ENCODE measurements at places on chromosomes 5 and 9.

DNA sequence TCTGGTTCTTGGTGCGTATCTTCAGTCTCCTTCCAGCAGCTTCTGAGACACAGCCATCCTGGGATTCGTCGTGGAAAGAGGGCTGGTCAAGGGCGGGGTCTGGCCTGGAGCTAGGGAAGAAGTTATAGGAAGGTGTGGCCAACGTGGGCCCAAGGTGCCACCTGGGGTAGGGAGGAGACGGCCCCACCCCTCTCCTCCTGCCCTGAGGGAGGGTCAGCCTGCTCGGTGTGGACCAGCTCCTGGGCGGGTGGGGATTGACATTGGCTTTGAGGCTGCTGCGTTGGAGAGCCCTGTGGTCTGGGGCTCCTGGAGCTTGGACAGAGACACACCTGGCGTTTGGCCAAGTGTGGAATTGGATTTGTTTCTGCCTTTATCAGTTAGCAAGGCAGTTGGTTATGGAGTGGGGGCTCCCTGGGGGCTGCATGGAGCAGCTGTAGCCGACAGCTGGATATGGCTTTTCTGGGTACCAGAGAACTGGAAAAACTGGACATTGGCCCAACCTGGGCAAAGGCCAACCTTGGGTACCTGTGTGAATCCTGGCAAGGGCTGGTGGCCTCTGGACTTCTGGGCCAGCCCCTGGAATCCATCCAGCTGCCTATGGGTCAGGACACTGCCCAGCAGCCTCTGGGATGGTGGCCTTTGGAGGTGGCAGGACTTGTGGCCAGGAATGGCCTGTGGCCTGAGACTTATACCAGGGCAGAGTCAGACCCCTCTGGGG lies 75.7 kb upstream of the PPP1R26 start:
- no peak for DNase-seq

GRCh38 chr5:35319333-35320002 lies 89.2 kb upstream of the PRLR start:
- DNase-seq: peak; percentile 67

GRCh38 chr5:171166766-171167165 lies 142.3 kb upstream of the TLX3 start:
- DNase-seq: no peak

GRCh38 chr9:107960916-107961315 lies 471.3 kb upstream of the KLF4 start:
- DNase-seq: no peak

- DNase-seq: no peak
These were observed 480 bp upstream of the TXNDC8 start for GRCh38 chr9:110338143-110338542.

GRCh38 chr5:124056326-124056990 lies 544.5 kb downstream of the CSNK1G3 start:
- DNase-seq: no peak

DNA sequence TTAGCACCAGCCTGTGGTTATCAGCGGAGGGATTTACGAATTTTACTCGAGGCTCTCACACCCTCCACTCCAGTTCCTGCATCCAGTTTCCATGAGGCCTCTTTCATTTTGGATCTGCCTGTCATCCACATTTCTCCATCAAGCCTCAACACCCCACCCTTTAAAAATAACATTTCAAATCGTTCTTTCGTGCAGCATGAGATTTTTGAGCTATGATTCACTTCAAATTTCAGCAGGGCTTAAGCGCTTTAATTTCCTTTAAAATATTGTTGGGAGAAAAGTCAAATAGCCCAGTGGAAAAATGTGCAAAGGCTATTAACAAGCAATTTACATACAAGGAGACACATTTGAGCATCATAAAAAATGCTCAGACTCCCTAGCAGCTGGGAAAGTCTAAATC lies 103.2 kb downstream of the MSX2 start:
- no peak for DNase-seq

DNA sequence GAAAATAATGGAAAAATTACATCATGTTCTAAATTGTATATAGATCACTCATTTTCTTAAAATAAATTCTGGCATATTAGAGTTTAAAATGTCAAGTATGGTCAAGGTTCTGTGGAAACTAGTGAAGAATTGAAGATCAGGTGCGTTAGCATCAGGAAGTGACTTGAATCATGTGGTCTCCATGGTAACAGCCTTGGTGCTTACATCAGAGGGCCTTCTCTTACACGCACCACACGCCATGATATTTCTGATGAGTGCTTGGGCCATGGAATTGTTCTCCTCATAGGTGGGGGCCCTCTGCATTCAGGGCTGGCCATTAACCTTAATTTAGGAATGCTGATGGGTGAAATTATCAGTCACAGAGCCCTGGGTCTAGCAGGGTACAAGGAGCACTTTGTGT lies 288.1 kb upstream of the EFNA5 start:
- no peak for DNase-seq

GRCh38 chr9:69175486-69175885 lies 1.4 kb downstream of the TJP2 start:
- no peak for DNase-seq

DNA sequence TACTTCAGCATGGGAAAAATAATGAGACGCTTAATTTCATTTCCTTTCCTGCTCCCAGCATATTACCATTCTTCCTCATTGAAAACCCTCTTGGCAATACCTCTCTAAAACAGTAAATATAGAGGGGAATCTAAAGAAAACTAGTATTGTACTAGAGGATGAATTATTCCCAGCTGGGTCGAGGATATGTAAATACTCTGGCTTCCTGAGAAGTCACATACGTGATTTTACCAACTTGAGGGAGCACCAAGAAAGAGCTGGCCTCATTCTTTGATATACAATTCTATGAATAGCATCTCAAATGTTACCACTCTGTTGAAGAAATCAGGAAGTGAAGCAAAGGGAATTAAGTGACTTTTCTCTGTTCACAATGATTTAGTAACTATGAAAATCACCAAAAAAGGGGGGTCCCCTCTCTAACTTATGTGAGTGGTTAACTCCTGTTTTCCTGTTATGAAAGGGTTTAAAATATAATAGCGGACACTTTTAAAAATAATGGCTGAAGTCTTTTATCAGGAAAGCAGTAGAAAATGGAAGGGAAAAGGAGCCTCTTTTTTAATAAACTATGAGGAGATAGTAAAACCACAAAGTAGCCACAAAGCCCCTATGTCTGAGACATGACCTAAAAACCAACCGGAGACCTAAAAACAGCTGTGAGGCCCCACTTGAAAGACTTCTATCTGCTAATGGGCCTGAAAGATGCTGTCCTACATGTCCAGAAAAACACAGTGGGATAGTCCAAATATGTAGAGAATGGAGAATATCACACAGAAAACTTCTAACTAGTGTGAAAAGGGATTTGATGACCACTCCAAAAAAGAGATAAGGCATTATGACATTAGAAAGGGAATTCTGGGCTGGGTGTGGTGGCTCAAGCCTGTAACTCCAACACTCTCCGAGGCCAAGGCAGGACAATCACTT lies 42.6 kb downstream of the LPAR1 start:
- DNase-seq: no peak

- no peak for DNase-seq
These were observed 4.7 kb downstream of the MRPL36 start for GRCh38 chr5:1794901-1795290.

DNA sequence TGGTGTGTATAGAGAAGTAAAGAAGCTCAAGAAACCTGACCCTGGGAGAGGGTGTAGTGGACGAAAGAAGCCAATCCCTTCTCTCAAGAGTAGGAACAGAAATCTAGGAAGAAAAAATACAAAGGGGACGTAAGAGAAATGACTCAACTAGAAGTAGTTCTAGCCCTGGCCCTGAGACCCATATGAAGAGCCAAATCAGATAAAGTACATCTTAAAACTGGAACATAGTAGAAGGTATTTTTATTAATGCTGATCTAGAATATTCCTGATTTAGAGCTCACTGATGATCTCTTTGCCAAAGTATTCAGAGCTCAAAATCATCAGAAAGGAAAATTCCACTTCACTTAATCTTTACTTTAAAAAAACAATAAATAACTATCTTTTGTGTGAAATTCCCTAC lies 184.8 kb downstream of the MLLT3 start:
- DNase-seq: no peak

- DNase-seq: no peak
These were observed 199.6 kb downstream of the SYK start for GRCh38 chr9:91001146-91001611.

- no peak for DNase-seq
These were observed 194.4 kb upstream of the PTGER4 start for GRCh38 chr5:40485021-40485998.

DNA sequence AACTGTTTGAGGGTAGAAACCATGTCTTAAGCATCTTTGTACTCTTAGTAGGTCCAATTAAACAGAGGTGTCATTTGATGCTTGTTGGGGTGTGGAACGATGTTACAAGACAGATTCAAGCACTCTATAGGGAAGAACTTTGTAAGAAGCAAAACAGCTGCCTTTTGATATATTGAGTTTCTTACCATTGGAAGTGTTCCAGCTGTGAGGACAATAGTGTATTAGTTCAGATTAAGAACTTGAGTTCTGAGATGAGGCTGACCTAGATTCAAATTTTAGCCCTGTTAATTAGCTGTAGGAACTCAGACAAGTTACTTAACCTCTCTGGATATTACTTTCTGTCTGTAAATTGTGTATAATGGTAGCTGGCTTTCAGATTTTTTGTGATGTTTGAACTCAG lies 19.6 kb upstream of the ZNF462 start:
- DNase-seq: no peak

DNA sequence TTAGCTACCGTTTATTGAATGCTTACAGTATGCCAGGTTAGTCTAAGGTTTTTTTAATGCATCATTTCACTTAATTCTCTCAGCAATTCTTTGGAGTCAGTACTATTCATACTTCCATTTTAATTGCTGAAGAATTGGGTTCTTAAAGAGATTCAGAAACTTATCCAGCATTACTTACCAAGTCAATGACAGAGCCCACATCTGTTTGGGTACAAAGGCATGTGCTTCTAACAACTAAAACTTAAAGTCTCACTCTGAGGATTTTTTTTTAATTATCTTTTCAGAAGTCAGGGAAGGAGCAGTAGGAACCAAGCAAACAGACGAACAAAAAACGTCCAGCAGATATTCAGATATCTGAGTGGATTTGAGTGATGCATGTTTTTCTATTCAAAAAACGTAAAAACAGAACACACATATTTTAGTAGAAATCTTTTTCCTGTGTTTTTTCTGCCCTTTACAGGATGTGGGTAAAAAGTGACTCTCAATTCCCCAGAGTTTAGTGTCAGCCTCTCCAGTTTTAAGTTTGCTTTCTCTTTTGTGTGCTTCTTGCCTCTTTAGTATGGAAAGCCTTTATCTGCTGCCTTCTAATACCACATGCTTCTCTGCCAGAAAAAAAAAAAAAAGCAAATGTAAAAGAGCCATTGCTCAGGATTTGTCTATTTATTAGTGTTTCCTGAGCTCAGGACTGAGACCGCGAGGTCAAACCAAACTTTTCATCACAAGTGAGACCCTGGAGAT lies 118.0 kb downstream of the PRKACG start:
- DNase-seq: no peak

GRCh38 chr9:87859786-87860185 lies 22.9 kb upstream of the SPATA31E1 start:
- no peak for DNase-seq

DNA sequence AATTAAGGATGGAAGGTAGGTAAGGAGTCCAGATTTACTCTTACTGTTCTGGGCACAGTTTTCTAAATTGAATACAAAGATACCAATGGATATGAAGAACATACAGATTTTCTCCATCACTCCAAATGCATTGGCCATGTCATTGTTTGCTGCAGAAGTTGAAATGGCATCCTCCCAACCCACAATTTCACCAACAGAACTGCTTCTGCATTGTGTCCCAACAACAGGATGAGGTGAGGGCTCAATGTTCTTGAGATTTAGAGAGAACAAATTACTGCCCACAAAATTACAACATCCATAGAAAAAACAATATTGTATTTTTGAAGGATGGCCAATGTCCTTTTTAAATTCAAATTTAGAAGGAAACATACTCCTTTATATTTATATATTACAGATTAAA lies 88.9 kb downstream of the NUDT12 start:
- DNase-seq: no peak

GRCh38 chr5:167458412-167458811 lies 833.0 kb upstream of the WWC1 start:
- no peak for DNase-seq

DNA sequence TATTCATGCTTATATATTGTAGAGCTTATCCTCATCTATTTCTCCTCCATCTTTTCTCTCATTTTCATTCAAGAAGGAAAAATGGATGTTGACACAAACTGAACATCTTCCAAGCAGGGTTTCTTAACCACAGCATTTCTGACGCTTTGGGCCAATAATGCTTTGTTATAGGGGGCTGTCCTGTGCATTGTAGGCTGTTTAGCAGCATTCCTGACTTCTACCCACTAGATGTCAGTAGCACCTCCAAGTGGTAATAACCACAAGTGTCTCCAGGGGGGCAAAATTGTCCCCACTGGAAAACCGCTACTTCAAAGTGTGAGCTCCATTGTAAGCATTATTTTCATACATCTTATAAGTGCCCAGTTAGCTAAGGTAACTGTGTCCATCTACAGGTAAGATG lies 2.6 kb upstream of the TXNDC8 start:
- DNase-seq: no peak

GRCh38 chr5:50889790-50890189 lies 223.4 kb downstream of the PARP8 start:
- no peak for DNase-seq

GRCh38 chr5:156498226-156498980 lies 171.4 kb downstream of the SGCD start:
- no peak for DNase-seq

DNA sequence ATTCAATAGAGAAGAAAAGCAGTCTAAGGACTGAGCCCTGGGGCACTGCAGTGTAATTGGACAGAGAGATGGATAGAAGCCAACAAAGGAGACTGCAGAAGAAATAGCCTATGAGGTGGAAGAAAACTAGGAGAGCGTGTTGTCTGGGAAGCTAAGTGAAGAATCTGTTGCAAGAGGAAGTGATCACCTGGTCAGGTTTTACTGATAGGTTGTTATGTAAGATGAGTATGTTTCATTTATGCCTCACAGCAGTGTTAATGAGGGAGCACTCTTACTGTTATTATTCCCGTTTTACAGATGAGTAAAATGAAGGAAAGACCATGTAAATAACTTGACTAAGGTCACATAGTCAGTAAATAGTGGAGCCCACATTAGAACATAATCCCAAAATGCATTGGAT lies 80.0 kb upstream of the GRHPR start:
- no peak for DNase-seq

- DNase-seq: no peak
These were observed 165.2 kb downstream of the SLCO4C1 start for GRCh38 chr5:102130890-102131289.

GRCh38 chr9:114895521-114895991 lies 34.8 kb downstream of the TNFSF8 start:
- no peak for DNase-seq

GRCh38 chr9:91362051-91362611 lies 413 bp upstream of the AUH start:
- DNase-seq: no peak

DNA sequence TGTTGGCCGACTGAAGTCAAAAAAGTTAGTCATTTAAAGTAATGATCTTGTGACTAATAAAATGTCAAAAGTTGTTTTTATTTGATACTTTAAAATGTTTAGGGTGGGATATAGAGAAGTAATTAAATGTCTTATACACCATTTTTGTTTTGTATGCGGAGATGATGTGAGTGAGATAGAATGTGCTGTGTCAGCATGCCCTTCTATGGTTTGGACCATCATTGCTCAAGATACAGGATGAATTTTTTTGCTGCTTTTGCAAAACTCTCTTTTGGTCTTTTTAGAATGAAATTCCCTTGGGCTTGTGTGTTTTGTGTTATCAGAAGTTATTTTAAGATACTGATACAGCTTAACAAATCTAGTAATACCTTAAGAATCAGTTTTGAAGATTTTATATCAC lies 12.5 kb downstream of the SRFBP1 start:
- DNase-seq: no peak

Data from stimulated activated CD4-positive, alpha-beta T cell treated with anti-CD3 and anti-CD28 coated beads, Interleukin-12 subunit alpha, Interleukin-12 subunit beta, amount 100 ng/mL, for 48 hours (primary cell).